ENCODE measurements at places on chromosomes 5 and 9.

DNA sequence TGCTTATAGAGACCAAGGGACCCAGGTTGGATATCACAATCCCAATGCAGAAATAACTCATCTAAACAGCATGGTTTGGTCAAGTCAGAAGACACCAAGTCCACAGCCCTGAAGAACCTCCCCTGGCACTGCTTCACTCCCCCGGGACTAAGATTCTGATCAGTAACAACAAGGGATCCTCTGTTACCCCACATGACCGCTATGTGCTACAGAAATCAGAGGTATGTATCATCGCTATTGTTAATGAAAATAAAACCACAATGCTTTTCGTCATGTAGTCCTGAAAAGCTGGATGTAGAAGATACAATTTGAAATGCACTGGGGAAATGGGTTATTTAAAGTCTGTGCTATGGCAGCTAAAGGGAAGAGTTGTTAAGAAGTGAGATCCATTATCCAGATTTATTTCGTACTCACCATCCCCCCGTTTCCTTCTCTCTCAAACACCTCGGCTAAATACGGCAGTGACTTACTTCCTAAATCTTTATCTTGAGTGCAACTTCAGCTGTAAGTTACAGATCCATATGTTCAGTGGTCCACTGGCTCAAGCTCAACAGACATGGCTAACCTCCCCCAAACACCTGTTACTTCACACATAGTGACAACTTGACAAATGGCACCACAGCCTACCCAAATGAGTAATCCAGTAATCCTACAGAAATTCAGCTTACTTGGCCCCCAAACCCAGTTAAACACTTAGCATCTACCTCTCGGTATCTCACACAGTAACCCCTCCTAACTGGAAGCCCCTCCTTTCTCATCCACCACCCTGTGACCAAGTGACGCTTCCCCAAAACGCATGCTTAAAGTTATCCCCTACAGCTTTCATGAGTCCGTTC lies 129.2 kb downstream of the MYO10 start:
- DNase-seq, result no peak

DNA sequence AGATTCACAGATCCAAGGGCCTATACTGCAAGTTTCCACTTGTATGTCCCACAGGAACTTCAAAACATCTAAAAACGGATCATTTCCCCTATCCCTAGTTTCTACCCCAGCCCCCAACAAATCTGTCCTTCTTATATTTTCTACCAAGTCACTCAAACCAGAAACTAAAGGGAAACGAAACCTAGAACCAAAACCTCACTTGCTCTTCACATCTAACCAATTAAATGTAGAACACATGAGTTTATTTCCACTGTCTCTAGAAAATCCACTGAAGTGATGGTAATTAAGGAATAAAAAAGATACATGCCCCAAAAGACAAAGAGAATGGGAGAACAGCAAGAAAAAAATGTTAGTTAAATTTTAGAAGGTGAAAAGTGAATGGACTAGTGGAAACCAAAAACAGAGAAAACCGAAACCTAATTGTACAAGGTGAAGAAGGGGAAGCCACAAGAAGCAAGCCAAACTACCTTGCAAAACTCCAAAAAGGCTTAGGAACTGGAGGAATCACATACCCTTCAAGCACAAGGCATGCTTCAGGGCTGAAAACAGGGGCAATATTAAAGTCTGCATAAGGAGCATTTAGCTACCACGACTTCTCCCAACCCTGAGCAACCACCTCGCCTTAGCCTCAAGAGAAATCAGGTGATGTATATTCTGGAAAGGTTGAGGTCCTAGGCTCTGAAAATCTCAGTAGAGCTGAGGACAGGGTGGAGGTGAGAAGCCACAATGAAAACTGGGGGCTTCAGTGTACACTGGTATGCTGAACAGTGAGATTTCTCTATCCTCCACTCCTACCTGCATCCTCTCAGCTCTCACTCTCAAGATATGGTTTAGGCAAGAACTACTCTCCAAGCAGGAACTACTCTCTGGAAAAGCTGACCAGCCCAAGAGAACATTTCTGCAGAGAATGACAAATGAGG lies 11.1 kb downstream of the SMU1 start:
- no peak for DNase-seq

- DNase-seq, result no peak
Measured at GRCh38 chr5:35884773-35885172, 28.1 kb downstream of the IL7R start.

- peak; percentile 13 for DNase-seq
Measured at GRCh38 chr9:3516667-3517330, 9.0 kb downstream of the RFX3 start.

DNA sequence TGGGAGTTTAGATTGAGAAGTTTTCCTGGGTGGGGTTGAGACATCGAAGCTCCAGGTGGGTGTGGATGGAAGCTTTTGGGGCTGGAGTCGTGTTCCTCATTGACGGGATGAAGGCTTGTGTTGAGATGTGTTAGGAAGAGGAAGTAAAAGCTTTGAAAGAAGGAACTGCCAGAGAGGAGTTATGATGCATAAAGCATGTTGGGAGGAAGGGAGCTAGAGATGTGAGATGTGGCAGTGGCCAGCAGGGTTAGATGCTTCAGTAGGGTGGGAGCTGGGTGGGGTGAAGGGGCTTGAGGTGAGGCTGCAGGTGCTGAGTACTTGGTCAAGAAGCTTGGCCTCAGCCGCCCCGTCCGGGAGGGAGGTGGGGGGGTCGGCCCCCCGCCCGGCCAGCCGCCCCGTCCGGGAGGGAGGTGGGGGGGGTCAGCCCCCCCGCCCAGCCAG lies 56.7 kb downstream of the HSPA4 start:
- DNase-seq, result peak; percentile 16

DNA sequence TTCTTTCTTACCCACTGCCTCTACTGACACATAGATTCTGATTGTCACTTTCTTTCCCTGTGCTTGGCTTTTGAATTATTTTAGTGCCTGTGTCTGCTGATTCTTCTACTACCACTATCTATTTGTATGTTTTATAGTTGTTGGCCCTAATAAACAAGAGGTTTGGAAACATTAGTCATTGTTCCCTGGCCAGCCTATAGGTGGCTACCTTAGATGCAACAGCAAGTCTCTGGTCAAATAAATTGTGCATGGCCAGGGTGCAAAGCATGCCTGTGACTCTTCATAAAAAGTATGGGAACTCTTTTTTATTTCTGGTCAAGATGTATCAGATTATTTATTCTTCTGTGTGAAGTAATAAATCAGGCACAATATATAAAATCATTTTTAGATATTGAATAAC lies 124.4 kb downstream of the PLK2 start:
- DNase-seq, result no peak

DNA sequence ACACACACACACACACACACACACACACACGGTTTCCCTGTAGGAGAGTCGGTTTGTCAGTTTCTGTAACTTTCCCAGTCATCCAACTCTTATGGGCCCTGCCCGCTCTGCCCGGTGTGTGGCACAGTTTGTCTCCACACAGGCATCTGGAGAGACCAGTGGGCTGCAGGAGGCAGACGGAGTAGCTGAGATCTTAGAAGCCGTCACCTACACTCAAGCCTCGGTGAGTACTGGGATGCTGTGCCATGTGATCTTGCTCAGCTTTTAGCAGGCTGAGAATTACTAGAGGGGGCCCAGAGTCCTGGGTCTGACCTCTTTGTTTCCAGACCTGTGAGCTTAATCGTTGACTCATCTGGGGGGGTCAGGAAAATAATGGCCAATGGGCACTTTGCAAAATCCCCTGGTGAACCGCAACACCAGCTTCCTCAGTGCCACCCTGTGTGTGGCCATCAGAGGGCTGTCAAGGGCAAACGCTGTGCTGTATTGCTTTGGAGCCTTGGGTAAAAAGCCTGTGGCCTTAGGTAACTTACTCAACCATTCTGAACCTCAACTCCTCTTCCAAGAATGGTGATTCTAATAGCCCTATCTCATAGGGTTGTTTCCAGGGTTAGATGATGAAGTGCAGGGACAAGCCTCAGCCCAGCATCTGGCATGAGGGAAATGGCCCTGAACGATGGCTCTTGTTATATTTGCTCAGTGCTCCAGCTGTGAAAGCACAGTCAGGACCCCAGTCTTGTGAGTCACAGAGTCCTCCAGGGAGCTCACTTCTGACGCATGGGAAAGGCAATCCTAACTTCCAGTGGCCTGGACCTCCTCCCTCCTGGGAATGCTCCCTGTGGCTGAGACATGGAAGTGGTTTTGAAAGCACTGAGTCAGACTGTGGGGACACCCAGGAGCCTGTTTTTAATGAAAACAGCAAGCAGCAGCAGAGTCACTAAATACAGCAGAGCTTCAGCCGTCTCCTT lies 45.6 kb downstream of the COL15A1 start:
- peak; percentile 100 for DNase-seq

- DNase-seq, result no peak
Measured at GRCh38 chr9:126219648-126220063, 107.0 kb upstream of the MVB12B start.

DNA sequence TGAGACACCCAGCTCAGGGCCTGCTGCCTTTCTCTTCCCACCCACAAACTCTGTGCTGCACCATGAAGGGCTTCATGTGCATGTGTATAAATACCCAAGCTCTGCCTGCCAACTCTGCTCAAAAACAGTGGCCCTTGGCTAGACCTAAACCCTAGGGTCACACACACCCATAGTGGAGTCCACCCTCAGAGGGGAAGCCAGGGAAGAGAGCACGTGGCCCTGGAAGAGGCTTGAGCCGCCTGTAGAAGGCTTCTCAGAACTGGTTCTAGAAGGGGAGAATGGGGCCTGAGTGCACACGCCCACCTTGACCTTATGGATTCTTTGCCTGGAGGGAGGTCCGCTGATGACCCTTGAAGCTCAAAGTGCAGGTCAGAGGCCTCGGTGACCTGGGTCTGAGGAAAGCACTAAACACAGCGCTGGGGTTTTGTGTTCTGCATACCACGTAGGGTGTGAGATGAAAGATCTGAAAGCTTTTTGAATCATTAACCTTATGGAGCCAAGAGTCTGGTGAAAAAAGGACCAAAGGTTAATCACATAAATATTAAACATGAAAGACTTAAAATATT lies 60.6 kb downstream of the CYFIP2 start:
- DNase-seq, result no peak

- DNase-seq, result peak; percentile 95
Measured at GRCh38 chr5:132677191-132677590, 3.4 kb downstream of the IL4 start.

DNA sequence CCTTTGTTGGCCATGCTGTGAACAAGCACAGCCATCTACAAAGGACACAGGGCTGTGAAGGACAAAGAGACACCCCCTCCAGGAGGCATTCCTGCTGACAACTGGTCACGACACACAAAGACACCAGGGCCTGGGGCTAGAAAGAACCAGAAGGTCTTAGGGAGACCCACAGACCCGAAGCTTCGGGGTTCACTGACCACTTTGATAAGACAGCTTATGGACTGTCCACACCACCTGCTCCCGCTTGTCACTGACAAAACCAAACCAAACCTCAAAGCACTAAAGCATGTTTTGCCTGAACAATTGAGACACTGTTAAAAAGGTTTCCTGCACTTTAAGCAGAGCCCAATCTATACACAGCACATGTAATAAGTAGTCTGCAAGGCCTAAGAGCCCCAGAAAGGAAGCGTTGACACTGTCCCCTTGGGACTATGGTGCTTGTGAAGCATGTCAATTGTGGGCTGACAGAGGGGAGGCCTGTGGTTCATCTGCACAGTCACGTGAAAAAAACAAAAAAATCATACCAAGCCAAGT lies 185.0 kb downstream of the GAPVD1 start:
- no peak for DNase-seq

GRCh38 chr5:173411791-173412555 lies 83.8 kb upstream of the STC2 start:
- DNase-seq, result no peak

- no peak for DNase-seq
Measured at GRCh38 chr9:134620751-134621557, 20.6 kb upstream of the COL5A1 start.

- peak; percentile 80 for DNase-seq
Measured at GRCh38 chr5:159061179-159061796, 38.4 kb downstream of the EBF1 start.

- DNase-seq, result peak; percentile 46
Measured at GRCh38 chr9:5459289-5459829, 9.0 kb downstream of the CD274 start.

DNA sequence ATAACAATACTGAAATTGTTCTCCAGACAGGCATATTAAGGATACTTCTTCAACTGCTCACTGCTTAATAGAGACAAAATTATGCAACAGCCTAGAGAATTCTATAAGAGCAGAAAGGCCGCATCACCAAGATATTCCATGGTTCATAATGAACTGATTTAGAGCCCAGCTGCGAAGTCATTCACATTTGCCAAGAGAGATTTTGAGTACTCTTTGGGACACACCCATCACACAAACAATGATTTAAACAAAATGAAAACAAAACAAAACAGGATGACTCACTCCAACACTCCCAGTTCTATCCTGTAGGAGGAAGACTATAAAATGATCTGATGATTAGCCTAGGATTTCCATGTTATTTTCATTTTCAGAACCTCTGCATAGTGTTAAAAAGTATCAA lies 145.7 kb upstream of the GNA14 start:
- peak; percentile 37 for DNase-seq

DNA sequence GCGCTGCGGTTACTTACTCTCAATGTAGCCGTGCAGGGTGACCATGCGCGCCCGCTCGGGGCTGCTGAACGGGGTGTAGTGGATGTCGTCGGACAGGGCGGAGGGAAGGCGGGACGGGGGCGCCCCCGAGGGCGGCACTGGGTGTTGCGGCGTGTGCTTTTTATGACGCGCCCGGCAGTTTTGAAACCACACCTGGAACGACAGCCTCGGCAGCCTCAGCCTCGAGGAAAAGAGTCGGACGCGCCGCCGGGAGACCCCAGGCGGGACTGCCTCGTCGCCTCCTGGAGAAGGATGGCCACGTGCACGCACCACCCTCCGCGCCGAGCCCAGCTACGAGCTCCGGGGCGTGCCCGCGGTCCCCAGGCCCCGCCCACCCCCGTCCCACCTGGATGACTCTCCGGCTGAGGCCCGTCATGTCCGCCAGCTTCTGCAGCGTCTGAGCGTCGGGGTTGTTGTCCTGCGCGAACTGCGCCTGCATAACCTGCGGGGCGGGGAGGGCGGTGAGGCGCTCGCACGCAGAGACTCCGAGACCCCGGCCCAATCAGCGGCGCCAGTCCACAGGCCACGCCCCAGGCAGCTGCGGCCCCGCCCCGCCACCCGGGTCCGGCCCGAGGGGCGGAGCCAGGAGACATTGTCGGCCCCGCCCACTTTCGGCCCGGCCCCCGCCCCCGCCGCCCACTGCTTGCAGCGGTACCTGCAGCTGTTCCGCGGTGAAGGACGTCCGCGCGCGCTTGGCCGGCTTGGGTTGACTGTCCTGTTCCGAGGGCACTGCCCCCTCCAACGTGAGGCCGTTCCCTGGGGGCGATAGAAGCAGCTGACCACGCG lies 15.0 kb downstream of the LHX6 start:
- no peak for DNase-seq

DNA sequence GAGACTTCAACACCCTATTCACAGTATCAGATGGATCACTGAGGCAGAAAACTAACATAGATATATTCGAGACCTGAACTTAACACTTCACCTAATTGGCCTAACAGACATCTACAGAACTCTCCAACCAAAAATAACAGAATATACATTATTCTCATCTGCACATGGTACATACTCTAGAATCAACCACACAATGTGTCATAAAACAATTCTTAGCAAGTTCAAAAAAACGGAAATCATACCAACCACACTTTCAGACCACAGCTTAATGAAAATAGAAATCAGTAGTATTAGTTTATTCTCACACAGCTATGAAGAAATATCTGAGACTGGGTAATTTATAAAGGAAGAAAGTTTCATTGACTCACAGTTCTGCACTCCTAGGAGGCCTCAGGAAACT lies 387.9 kb downstream of the DEPDC1B start:
- no peak for DNase-seq

- DNase-seq, result no peak
Measured at GRCh38 chr5:6194906-6195612, 183.3 kb downstream of the MED10 start.
